Fibroblast of skin of scalp (primary cell): ENCODE measurements at places on chromosomes 1 and 21.

DNA sequence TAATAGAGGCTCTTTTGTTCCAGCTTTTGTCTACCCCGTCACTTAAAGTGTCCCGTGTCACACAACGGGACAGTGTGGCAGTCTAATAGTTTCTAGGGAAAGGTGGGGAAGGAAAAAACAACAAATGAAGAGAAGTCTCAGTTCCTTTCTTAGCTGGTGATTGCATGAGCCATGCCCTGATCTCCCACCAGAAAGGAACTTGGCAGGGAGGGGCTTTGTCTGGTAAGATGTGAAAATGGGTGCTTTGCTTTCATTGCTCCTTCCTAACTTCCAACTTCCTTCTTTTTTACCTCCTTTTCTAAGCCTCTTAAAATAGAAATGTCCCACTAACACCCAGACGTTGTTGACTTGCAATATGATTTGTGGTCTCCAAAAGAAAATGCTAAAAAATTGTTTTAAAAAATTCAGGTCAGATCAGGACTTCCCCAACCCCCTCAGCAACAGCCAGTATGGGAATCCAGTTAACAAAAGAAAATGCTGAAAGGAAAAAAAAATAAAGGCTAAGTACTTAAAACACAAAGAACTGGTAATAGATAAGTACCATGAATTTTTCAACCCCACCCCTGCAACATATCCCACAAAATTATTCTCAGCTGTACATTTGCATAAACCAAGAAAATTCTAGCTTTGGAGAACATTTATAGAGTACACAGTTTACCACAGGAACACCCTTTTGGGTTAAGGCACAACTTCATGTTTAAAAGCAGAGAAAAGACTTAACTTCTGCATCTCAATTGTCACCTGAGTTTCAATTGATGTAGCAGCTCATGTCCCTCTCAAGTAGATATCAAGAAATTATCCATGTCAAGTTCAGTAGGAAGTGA, 106.2 kb downstream of the NIBAN1 start:
- DNase-seq, result no peak

DNA sequence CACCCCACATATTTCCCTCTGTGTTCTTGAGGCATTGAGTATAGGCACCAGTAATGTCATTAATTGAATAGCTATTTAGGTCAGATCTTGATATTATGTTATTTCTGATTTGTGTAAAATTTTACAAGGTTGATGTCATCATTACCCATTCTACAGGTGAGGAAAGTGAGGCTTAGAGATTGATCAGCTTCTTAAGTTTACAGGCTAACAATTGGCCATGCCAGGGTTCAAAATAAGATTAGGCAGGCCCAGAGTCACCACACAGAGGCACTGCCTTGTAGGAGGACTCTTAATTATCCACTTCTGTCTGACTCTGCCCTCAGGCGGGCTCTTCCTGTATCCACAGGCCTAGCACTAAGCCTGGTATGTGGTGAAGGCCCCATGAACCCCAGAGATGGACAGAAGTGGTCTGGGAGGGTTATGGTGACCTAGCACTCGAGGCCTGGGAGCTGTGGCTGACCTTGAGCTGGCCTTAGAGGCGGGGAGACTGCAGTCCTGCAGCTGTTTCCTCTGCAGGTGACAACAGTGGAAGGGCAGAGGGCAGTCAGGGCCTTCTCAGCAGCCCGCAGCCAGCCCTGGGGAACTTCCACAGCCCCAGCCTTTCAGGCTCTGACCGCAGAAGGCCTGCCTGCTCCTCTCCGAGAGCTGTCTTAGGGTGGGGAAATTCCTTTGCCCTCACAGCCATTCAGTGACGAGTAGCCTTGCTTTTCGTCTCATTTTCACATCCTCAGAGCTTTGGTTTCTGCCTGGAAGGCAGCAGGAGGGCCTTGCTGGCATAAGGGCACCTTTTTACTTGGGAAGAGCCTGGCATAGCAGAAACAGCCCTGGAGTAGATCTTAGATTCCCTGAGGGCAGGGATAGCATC, 12.2 kb downstream of the ZDHHC18 start:
- no peak for DNase-seq

DNA sequence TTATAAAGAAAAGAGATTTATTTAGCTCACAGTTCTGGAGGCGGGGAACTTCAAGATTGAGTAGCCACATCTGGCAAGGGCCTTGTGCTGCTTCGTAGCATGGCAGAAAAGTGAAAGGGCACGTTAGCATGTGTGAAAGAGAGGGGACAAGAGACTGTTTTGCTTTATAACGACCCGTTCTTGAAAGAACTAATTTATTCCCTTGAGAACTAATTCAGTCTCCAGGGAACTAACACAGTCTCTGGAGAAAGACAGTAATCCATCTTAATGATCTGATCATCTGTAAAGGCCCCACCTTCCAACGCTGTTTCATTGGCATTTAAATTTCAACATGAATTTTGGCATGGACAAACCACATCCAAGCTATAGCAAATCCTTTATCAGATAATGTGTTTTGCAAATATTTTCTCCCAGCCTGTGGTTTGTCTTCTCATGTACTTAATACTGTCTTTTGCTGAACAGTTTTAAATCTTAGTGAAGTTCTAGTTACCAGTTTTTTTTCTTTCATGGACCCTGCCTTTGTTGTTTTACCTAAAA, 26.1 kb downstream of the MTR start:
- DNase-seq, result no peak

- peak; percentile 69 for DNase-seq
These were observed 24.4 kb downstream of the SLC45A1 start for GRCh38 chr1:8342325-8342724.

GRCh38 chr1:174393885-174394284, 53.9 kb upstream of the GPR52 start:
- DNase-seq, result no peak

DNA sequence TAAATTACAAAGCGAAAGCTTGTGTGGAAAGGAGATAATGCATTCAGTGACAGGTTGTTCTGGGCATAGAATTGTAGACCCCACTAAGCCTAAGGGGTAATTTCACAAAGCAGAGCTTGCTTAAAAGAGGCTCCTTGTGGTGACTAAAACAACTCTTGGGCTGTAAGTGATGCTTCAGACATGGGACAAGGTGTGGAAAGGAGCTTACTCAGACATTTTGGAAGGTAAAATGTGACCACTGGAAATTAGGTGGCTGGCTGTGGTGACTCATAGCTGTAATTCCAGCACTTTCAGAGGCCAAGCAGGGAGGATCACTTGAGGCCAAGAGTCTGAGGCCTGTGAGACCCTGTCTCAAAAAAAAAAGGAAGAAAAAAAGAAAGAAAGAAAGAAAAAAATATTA, 51.1 kb upstream of the LRRC8C start:
- DNase-seq, result no peak

DNA sequence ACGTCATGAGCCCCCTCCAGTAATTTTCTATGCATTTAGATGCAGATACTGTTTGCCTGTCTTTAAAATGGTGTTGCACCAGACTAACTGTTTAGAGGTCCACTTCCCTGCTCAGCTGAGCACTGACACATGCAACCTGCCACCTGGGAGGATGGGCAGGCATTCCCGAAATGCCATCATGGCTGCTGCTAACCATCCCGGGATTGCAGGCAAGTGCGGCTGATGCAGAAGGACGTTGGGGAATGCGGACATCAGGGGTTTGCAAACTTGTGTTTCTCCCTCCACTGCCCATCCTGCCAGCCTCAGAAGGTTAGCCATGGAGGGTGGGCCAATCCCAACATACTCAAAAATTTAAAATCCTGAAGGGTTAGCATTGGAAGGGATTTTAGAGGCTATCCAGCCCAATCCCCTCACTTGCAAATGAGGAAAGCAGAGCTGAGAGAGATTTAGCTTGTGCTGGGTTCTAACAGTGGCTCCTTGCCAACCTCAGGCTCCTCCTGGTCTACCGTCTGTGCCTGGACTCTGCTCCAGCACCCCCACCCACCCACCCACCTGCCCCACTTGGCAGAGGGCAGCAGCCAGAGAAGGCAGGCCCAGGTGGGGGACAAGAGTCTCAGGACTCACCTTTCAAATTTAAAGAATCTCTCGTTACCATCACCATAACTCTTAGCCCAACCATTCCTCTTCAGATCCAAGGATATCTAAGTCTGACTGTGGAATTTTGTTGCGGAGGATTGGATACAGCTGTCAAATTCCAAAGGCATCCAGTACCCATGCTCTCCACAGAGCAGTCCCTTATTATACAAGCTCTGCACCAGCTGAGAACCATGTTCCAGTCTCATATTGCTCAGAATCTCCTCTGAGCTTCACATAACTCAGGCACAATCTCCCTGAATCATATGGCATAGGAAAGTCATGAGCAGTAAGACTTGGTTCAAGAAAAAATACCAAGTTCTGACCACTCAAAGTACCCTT, 34.2 kb downstream of the HIVEP3 start:
- DNase-seq, result peak; percentile 32
